ENCODE measurements at places on chromosomes 7 and 10.

- no peak for DNase-seq
These were observed 31.3 kb upstream of the STOX1 start for GRCh38 chr10:68795886-68796532.

DNA sequence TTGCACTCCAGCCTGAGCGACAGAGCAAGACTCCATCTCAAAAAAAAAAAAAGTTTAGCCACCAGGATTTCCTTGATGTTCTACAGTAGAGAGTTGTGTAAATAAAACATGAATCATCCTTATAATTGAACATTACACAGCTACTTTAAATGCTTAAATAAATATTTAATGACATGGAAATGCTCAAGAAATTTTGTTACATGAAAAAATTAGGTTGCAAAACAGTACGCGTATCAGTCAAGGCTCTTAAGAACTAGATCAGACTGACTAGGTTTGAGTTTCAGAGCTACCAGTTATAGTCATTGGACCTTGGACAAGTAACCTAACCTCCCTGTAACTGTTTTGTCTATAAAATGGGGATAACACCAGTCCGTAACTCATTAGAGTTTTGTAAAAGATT lies 38.7 kb upstream of the GSAP start:
- no peak for DNase-seq

DNA sequence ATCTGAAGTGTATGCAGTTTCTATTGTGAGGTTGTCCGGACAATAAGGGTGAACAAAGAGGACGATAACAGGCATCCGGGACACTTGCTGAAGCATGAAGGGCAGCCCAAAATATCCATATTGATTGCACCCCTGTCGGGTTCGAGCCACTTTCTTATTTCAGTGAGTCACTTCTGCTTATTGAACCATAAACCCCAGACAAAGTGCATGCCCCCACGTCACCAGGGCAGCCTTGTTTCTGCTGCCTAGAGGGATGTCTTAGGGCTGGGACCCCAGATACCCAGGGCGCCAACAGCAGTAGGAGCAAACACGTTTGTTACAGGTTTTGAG lies 175.3 kb upstream of the LYZL1 start:
- no peak for DNase-seq

DNA sequence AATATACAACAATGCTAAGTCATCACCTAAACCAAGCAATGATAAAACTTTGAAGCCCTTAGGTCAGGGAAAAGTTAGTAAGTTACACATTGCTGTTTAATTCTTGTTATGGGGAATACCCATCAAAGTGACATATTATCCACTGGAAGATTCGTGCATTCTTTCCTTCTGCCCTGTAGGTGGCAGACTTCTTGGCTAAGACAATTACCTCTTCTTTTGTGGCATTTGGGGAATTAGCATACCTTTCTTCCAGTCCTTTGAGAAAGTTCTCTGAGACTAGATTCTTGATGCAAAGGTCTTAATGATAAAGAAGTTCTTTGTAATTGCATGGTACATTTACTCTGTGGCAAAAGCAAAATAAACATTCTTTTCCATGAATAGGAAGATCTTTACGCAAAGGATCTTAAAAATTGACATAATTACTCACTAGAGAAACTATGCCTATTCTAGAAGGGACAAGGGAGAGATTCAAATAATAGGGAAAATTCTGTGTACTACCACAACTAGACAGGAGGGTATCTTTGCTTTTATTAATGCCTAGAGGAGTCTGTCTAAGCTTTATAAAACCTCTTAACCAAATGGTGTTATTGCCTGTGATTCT lies 395.9 kb downstream of the GRM8 start:
- DNase-seq, result no peak

DNA sequence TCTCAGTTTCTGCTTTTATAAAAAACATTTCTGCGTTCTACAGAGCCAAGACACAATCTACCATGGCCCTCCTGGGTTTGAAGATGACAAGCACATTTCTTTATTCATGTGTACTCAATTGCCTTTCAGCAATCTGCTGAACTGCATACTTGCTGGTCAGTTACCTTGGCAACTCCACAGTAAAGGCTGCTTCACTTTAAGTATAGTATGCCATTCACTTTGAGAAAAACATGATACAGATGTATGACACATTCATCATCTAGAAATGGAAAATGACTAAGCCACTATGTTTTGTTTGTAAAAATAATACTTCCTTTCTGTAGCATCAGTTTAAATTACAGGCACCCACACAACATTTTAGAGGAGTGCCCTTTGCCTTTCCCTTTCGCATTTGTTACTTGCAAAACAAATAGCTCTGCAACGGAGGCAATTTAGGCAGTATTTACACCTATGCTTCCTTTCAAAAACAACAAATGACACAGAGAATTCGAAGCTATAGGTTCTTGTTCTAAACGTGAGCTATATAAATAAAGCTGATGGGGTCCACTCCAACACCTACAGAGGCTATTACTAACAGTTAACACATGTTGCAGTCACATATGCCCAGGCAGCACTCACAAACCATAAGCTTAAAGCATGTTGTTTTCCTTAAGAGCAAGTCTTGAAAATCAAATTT lies 23.5 kb downstream of the SGCE start:
- DNase-seq, result no peak

DNA sequence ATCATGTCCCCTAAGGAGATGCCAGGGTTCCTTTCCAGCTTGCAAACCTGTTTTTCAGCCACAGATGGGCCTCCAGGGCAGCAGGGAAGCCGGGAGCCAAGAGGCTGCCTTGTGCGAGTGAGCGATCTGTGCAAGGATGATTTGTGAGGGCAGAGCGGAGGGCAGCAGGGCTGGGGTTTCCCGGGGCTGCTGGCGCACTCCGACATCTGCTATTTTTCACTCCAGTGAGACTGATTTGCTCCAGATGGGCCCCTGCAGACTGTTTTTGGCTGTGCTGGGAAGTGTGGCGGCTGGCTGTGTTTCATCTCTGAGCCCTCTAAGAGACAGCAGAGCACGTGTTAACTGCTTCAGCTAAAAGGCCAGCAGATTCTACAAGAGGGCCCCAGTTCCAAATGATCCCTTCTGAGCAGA lies 466.2 kb downstream of the TYW1 start:
- no peak for DNase-seq

GRCh38 chr7:108026647-108027046 lies 23.7 kb upstream of the LAMB1 start:
- no peak for DNase-seq

DNA sequence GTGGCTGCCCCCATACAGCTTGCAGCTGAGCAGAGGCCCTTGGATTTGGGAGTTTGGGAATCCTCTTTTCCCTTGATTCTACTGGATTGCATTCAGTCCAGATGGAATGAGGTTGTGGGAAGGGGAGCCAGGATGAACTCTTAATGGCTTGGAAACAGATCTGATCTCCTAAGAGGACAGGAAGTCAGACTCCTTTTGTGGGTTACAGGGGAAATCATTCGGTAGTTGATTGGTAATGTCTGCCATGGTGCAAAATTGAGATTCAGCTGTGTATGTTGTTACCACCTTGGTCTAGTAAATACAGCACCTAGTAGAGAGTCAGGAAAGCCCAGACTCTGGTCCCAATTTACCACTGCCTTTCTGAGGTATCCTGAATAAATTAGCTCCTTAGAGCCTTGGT lies 144.2 kb upstream of the TNRC18 start:
- DNase-seq, result no peak

GRCh38 chr7:38040831-38041230 lies 120.4 kb downstream of the EPDR1 start:
- no peak for DNase-seq

DNA sequence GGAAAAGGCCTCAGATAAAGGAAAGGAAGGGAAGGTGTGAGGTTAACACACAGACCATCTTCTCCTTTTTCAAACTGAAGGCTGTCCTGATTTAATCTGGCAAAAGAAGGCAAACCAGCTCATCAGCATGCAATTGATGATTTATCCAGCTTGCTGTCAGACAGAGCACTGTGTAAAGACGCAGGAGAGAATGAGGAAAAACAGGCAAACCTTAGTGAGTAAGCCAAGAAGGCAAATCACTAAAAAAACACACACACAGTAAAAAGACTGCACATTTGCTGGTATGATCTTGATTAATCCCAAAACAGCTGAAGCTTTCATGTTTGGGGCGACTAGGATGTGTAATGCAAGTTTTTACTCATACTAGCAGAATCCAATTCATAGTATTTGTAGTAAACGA lies 65.8 kb upstream of the SKAP2 start:
- no peak for DNase-seq

DNA sequence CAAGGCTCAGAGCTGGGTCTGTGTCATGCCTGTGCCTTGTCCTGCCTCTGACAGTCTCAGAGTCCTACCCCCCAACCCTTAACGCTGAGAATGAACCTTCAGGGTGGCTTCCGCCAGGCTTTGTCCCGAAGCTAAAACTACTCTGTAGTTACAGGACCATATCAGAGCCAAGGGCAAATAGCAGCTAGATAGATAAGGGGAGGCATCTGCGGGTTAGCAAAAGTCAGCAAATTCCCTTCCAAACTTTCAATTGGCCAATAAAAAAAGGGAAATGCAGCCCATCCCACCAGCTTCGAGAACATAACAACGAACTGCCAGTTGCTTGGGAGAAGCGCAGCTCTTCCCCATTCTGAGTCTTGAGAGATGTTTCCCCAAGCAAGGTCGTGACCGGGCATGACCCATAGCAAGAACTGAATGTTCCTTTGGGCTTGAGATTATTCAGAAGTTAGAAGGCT lies 17.7 kb downstream of the CCL24 start:
- DNase-seq, result no peak

- DNase-seq, result no peak
These were observed 185.6 kb upstream of the LRGUK start for GRCh38 chr7:133941496-133941895.

- DNase-seq, result no peak
These were observed 135.1 kb downstream of the TAX1BP1 start for GRCh38 chr7:27875061-27875460.

DNA sequence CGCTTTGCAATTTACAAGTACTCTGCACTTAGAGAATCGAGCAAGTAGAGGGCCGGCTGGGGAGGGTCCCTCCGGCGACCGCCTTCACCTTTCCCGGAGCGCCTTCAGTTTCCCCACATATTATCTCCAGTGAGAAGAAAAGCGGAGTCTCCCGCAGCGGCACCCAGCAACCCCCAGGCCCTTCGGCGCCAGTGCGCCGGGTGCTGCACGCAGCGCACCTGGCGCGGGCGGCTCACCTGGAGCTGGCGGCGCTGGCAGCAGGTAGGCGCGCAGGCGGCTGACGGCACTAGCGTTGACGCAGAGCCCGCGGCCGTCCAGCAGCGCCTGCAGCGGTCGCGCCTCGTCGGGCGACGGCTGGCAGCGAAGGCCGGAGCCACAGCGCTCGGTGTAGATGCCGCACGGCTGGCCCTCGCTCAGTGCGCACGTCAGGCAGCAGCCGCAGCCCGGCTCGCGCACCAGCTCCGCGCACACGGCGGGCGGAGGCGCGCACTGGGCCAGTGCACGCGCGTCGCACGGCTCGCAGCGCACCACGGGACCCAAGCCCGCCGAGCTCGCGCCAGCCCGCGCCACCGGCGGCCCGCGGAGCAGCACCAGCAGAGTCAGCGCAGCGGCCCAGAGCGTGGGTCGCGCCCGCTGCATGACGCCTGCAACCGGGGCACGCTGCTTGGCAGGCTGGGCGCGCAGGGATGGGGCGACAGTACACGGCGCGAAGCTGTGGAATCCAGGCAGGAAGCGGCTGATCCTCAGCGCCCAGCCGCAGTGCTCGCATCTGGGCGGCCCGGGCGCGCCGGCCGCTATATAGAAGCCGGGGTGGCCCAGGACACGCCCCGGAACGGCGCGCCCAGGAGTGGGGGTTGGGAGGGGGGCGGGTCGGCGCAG lies at the start of gene IGFBP3:
Gene IGFBP3 (minus strand): TSS at position 771 of the 879 bp plus-strand sequence. CDS start 132 bp downstream, at position 639.
- peak; percentile 22 for DNase-seq

GRCh38 chr10:121926671-121927317 lies 1.0 kb downstream of the ATE1 start:
- no peak for DNase-seq

DNA sequence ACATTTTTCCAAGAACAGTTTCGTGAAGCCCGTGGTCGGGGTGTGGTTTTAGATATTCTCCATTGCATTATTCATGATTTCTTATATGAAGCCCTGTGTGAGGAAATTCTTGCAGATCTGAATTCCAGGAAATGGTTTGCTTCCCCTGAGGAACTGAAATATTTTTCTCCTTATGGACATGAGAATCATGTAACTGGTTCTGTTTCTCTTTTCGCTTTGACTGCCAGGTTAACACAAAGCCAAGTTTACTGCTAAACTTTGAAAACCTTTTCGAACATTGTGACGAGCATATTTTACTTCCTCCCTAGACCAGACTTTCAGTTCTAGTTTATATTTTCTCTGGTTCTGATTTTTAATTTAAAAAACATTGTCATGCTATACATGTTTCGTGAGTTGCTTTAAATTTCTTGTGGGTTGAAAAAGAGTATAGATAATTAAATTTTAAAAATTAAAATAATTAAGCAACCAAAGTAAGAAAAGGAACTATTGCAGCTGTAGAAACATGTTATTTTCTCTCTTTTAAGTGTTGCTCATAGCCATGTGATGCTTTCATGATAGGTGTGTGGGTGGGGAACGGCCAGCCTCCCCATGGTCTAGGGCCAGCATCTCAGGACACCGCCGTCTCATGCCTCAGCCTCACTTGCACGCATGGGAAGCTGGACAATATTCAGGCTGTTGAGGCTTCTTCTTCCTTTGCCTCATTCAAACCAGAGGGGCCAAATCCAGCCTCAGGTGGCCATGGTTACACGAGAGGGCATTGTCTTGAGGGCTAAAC lies 97.1 kb downstream of the CREB5 start:
- DNase-seq, result no peak

- no peak for DNase-seq
These were observed 57.3 kb downstream of the INPP5F start for GRCh38 chr10:119782981-119783664.

Data from NCI-H510A (cell line).